Posterior vena cava (tissue), 2 donors: ENCODE measurements at places on chromosomes 2 and 18.

DNA sequence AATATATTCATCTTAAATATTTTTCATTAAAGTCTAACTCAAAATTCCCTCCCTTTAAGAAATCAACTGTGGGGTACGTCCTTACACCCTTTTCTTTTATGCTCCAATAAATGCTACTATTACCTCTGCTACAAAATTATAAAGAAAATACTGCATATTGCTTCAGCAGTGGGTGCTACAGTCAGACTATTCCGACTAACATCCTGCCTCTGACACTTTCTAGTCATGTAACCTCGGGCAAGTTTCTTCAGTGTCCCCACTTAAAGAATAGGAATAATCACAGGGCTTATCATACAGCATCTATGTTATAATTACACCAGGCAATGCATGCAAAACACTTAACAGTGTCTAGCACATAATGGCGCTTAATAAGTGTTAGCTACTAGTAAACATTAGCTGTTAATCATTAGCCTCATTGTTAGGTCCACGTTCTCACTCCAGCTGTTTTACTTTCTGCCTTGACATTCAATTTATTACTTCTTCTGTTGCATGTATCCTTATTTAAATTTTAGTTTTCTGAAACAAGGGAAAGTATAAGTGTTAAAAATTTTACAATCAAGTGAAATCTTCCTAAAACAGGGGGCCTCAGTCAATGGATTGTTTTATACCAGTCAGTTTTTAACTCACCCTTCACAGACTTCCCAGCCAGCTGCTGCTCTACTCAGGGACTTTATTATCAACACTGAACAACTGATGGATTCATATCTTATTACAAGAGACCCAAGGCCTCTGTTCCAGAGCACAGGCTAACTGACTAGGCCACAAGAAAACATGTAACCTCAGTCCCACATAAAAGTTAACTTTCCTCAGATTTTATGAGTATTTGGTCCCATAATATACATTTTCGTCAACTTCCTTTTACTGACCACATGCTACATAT is 54.0 kb downstream of the CLASP1 start:
- DNase-seq, result no peak

- no peak for DNase-seq
Observed at GRCh38 chr2:197011021-197011417, 84.5 kb upstream of the PGAP1 start.

GRCh38 chr2:138601458-138602165 is 100.0 kb downstream of the SPOPL start:
- DNase-seq, result no peak

- DNase-seq, result no peak
Observed at GRCh38 chr2:179435000-179435399, 170.4 kb upstream of the SESTD1 start.

GRCh38 chr2:102034683-102035548 is 43.2 kb downstream of the IL1R2 start:
- DNase-seq, result no peak

GRCh38 chr2:27179344-27180000 is 30.7 kb downstream of the TCF23 start:
- no peak for DNase-seq

- peak; percentile 80 for DNase-seq
Observed at GRCh38 chr2:96502891-96503636, 2.1 kb downstream of the NEURL3 start.

DNA sequence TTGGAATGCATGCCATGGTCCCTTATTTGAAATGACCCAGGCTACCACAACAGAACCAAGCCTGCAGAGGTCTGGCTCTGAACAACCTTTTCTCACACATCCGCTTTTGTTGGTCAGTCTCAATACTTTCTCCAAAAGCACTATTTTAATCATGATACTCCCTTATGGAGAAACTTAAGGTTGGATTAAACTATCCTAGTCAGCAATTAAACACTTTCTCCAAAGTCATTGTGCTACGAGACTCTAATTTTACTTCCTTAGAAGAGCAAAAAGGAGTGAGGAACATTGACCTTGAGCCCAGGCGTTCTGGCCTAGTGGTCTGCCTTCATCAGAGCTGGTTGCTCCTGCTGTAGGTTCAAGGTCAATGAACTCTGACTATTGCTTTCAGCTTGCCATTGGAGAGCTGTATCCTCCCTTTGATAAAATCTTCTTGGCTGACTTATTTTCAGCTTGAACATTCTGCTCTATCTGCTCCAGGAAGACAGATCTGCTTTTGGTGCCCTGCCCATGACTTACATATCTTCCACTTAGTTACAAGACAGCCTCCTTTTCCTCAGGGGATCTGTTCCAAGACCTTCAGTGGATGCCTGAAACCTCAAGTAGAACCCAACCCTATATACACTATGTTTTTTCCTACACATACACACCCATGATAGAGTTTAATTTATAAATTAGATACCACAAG is 91.2 kb downstream of the NCKAP5 start:
- DNase-seq, result no peak

GRCh38 chr2:199983534-199983933 is 28.2 kb downstream of the MAIP1 start:
- DNase-seq, result no peak

DNA sequence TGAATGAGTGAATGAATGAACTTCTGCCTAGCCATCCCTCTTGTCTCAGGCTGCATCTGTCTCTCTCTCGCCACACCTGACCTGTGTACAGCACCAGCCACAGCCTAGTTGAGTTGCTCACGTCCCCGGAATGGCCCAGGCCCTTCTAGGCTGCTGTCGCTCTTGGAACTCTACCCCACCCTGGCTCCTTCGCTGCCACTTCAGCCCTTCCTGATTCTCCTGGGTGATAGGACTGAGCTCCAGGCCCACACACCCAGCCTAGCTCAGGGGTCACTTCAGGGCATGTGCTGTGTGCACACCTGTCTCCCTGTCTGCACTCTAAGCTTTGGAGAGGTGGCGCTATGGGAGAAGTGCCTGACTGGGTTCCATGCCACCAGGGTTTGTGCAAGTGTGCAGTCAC is 236.6 kb downstream of the GLI2 start:
- no peak for DNase-seq

DNA sequence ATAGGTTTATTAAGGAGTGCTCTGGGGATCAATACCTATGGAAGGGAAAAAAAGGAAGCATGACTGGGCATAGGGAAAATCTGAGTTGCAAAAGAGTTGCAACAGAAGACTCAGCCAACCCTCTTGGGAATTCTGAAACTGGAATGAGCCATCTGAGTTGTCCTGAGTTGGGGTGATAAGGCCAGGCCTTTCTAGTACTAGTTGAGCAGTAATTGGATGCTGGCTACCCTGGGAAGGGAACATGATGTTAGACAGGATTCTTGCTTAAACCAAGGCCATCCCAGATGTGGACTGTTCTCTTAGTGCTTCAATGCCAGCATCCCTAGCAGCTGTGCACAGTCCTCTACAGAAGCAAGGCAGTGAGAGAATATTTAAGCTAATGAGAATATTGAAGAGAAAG is 348.8 kb upstream of the GULP1 start:
- DNase-seq, result no peak

DNA sequence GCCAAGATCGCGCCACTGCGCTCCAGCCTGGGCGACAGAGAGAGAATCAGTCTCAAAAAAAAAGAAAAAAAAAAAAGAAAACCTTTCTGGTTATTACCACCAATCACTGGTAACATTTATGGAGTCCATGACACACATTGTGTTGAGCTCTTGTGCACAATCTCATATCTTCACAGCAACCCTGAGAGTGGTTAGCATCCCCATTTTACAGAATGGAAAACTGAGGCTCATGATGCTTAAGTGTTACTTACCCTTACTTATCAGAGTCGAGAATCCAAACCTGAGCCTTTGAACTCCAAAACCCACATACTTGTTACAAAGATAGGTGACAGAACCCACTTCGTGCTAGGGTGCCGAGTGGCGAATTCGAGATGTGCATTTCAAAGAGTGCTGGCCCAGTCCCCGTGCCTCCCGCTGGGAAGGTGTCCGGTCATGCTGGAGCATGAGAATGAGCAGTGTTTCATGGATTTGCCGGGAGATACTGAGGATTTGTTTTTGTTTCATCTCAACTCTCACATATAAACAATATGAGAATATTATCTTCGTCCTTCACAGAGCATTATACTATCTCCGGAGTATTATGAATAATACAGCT is 50.9 kb downstream of the CYP27C1 start:
- no peak for DNase-seq

DNA sequence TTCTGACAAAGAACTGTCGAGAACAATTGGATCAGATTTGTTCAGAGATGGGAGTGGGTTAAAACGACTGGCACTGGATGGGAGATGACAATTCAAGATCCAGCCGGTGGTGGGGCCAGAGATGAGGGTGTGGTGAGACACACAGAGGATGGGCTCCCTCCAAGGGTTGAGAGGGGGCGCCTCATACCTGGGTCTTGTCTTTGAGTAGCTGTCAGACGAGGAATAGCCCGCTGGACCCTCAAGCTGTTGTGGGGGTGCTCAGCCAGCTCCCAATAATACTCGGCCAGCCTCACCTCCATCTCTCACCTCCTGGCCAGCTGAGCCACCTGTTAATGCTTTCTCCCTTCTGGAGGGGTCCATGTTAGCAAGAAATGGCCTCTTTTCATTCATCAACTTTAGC is 14.0 kb downstream of the INPP5D start:
- peak; percentile 70 for DNase-seq

DNA sequence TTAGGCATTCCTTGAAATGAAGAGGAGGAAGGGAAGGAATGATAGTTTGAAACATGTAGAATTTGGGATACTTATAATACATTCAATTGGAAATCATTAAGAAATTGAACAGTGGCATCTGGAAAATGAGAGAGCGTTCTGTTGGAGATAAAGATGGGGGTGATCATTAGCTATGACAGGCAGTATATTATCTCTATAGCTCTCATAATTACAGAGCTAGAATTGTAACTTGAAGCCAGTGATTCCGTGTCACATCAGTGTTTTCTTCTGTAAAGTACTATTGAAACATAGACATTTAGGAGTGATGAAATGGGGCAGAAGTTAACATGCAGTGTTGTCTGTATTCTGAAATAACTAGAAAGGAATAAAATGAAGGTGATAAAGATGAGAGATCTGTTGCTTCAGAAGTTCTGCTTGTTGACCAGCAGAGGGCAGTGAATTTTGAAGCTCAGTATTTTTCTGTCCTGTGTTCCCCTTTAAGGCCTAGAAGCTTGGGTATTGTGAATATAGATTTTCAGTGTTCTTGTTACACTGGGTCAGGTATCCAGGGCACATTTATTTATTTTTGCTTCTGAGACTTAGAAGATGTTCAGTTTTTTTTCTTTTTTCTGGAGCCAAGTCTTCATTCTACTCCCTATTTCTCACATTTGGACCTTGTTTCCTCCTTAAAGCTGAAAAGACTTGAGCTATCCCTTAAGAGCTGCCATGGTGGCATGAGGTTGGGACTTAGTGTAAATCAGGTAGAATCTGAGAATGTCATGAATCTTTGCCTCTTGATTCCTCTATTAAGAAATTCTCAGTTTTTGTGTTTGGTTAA is 157.4 kb downstream of the TAF4B start:
- DNase-seq, result no peak
